Activated T-cell treated with anti-CD3 and anti-CD28 coated beads, Interleukin-2, amount 50 U/mL, for 1 hour (primary cell): ENCODE measurements at places on chromosomes 6 and 20.

DNA sequence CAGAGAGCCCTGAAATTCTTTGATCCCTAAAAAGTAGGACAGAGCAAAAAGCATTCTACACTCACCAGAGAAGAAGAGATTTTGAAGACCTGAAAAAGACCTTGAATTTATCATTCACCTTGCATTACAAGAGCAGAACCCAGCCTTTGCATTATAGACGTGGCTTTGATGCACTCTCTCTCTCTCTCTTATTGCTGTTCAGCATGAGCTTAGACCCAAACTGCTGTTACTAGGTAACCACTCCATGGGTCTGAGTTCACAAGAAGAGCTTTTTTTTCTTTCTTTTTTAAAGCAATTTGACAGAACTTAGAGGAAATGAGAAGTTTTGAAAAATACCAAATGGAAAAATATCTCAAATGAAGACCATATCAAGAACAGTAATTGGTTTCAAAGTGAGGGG, 44.4 kb downstream of the COL9A1 start:
- DNase-seq: no peak

- DNase-seq: no peak
Observed at GRCh38 chr6:121142093-121142492, 192.2 kb downstream of the TBC1D32 start.

GRCh38 chr6:38625217-38625616, 14.5 kb downstream of the BTBD9 start:
- DNase-seq: no peak

- no peak for DNase-seq
Observed at GRCh38 chr6:117381749-117382148, 44.0 kb downstream of the ROS1 start.
